ENCODE measurements at places on chromosomes 3 and 15.

GRCh38 chr3:53513556-53514190 is 19.3 kb downstream of the CACNA1D start:
- DNase-seq, result no peak

GRCh38 chr3:189792046-189792929 is 161.1 kb downstream of the TP63 start:
- no peak for DNase-seq

DNA sequence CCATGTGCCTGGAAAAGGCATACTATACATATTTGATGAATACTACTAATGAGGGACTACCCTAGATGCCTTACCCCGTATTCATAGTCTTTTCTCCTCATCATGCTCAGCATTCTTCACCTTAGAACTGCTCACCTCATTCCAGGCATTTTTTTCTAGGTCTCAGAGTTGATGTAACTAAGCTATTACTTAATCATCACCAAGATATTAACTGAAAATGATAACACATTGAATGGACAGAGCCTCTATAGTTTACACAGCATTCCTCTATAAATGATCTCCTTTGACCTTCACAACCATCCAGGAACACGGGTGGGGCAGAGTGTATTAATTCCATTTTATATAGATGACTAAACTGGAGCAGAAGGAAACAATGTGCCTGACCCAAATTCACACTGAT is 174.1 kb upstream of the DPH6 start:
- no peak for DNase-seq

DNA sequence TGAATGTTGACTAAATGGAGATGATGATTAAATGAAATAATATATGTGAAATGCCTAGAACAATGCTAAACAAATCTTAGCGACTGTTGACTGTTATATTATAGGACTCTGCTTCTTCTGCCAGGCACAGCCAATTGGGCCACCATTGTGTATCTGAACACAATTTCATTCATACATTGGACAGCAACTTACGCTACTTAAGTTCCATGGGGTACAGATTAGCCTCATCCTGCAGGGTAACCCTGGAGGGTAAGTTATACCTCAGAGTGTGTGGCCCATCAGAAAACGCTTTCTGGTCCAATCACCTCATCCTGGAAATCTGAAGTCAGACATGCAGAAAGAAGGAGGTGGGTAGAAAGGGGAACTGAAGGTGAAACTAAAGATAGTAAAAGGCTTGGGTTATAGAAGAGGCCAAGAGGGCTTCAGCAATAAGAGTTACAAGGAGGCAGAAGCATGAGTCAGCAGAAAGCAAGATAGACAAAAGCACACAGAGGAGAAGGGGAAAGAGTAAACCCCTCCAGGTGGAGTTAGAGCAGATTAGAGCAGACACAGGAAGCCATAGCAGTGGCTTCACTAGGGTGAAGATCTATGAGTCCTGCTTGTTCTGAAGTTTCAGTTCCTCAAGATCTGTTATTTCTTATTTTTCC is 119.3 kb upstream of the SLC24A5 start:
- DNase-seq, result no peak

DNA sequence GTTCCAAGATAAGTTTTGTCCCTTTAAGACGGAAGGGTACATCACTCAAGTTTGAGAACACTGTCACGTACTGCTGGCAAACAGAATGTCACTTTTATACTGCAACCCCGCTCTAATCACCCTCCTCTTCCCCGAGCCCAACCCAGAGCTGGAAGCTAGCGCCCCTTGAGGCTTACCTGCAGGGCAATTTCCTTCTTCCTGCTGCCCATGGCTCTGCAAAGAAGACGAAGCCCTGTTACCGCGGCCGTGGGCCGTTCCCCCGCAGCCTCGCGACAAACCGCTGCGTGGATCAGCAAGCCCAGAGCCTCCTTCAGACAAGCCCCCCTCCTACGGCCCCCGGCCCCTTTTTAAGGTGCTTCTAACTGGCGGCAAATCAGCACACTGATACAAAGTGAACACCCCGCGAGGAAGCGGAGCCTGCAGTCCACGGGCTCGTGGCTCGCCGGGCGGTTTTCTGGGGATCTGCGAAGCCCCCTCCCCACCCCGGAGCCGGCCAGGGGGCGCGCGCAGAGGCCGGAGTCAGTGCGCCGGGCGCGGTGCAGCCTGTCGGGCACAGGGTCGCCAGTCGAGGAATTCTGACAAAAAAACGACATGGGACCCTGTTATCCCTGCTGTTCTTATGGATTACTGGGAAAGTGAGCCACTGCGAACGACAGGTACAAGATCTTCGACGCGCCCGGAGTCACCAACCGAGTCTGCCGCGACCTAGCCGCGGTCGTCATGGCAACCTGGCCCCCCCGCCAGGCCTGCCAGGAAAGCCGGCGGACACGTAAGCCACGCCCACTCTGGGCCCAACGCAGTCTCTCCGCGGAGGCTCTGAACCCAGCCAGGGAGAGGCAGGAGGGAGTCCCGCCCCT is at the start of gene NME9:
TSS of gene NME9 (minus strand) at position 725 of the 857 bp plus-strand sequence. CDS start at position 209, 516 bp downstream.
- peak; percentile 94 for DNase-seq

GRCh38 chr3:159030886-159031679 is 229.2 kb downstream of the MFSD1 start:
- DNase-seq, result no peak

GRCh38 chr3:178532476-178532875 is 3.8 kb upstream of the KCNMB2 start:
- no peak for DNase-seq

DNA sequence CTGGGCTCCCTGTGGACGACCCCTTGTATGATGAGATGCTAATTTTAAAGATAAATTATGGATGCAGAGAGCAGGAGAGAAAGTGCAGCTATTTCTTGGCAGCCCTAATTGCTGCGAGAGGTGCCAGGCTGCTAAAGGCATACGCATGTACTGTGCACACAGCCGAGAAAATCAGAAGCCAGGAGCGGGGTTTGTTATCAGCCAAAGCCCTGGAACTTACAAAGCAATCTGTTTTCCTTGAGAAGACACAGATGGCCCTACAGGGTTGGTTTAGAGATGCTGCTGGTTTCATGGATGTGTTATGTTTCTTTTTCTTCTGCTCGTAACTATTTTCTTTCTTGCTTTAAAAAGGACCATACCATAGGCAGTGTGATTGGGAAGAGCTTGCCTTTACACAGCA is 11.7 kb upstream of the CCK start:
- DNase-seq, result no peak

DNA sequence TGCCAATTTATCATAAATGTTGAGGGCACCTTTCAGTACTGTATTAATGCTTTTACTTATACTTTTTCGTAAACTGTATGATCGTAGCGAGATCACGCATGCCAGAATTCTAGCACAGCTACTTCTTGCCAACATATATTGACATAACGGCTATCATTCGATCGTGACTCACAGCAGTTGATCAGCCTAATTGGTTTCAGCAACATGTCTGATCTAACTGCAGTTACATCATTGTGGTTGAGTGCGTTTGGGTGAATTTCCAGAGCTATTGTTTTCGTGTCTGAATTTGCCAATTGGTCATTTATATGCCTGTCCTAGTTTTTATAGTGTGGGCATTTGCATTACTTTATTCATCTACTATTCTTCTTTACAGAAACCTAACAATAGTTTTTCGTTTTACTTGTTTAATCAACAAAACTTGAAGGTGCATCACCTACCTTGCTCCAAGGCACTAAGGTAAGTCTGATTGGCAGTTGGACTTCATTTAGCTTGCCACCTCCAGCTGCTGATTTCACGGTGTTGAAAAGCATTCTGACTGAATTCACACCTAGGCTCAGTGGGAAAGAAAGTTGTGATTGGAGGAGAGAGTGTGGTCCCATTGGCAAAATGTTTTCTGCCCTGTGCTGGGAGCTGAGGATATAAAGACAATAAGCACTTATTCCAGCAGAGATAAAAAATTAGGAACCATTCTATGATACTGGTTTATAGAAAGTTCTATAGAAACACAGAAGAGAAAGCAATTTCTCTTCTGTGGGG is 120.9 kb upstream of the RGMA start:
- no peak for DNase-seq

GRCh38 chr3:177135841-177136492 is 61.3 kb downstream of the TBL1XR1 start:
- DNase-seq, result no peak

DNA sequence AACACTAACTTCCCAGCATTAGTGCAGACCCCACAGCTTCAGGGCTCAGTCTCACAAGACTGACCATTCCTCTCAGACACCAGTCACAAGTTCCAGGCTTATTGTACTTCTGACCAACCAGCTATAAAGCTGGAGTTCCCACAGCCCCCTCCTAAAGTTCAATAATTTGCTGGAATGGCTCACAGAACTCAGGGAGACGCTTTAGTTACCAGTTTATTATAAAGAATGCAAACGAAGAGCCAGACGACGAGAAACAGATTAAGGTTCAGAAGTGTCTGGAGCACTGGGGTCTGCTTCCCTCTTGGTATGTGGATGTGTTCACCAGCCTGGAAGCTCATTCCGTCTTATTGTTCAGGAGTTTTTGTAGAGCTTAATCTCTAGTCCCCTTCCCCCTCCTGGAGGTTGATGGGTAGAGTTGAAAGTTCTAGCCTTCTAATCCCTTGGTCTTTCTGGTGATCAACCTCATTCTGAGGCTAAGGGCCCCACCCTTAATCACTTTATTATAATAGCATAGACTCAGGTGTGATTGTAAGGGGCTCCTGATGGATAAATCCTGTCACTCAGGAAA is 4.8 kb upstream of the CSRNP1 start:
- DNase-seq, result no peak
